ENCODE measurements at places on chromosomes 1 and 21. TPM values are rescaled to one million over a fixed set of nuclear protein-coding genes. Genes with fewer than 3 reads are reported as not detected.

- no peak for DNase-seq
Observed at GRCh38 chr1:7042322-7043190, 257.3 kb downstream of the CAMTA1 start.

DNA sequence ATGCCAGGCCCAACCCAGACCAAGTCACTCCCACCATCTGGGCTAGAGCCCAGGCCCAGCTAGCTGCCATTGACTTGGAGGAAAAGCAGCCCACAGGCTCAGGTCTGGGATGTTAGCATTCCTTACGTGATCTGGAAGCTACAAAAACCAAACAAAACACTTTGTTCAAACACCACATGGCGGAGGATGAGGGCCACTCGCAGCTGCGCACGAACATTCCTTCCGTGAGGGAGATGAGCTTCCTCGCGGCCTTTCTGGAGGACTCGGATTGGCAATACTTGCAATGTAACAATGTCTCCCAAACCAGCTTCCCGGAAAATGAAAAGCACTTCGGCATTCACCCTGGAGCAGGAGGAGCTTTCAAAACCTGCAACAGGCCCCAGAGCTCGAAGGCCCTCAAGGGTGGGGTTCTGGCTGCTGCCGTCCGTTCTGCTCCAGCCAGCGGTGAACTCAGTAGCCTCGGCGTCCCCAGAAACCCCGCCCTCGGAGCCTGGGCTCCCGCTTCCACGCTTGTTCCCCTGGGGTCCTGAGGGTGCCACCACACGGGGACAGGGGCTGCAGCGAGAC lies 40.5 kb downstream of the COL6A1 start:
- DNase-seq = peak; percentile 78

- no peak for DNase-seq
Observed at GRCh38 chr1:2594641-2595131, 8.1 kb downstream of the PRXL2B start.

DNA sequence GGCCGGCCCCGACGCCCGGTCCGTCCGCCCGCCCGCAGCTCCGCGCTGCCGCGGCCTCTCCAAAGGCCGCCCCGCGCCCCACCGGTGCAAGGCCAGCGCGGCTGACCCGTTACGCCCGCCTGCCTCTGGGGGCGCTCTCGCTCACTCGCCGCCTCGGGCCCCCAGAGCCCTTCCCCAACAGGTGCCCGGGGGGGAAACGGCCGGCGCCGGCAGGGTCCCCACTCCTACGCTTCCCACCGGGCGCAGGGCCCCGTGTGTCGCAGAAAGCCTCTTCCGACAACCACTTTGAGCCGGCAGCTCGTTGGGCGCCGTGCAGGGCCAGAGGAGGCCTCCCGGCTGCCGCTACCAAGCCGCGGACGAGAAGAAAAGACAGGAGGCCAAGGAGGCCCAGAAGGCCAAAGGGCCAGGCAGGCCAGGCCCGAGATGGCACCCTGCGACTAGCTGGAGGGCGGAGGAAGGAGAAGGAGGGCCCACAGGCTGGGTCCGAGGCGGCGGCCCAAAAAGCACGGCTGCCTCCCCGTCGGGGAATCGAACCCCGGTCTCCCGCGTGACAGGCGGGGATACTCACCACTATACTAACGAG lies 64.9 kb upstream of the FCGR2A start:
- peak; percentile 48 for DNase-seq

DNA sequence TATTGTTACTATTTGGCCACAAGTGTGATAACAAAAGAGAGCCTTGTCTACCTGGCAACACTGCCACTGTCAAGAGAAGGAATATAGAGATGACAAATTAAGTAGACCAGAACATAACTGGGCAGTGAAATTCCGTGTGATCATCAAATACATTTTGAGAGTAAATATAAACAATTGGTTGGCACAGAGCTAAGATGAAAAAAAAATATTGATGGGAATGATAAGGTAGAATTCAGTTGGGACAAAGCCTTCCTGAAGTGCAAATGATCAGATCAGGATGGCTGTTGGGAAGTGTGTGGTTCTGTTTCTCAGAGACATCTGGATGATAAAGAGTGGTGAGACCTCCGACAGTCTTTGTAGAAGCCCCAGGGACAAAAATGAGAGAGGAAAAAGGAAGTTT lies 205.5 kb upstream of the CAMK1G start:
- no peak for DNase-seq

DNA sequence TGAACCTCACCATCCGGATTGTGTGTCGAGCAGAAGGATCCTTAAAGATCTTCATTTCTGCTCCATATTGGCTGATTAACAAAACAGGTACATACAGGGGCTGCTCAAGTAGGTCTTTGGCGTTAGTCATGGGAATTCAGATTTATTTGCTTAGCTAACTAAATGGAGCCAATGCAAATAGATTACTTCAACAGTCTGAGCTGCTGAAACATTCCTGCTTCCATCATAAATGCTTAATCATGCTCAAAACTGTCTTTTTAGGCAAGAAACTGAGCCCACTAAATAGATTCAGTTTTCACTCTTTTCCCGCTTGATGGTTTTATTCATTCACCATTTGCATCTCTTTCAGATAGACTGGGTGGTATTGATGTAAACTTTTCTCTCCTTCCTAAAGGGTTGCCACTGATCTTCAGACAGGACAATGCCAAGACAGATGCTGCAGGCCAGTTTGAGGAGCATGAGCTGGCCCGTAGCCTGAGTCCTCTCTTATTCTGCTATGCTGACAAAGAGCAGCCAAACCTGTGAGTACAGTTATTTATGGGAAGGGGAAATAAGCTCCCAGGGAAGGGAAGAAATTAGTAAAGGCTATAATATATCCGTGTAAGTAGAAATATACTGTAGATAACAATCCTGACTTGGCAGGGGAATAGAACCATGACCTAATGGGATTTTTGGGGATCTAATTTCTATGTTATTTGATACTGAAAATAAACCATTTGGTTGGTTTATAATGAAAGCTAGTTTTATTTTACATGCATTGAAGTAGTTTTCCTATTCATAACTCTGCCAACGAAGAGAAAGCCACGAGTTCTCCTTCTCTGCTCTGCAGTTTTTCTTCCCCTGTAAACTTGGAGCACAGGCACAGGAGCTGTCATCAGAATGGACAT lies 126.4 kb downstream of the VPS13D start:
- no peak for DNase-seq

- no peak for DNase-seq
Observed at GRCh38 chr1:109484519-109484975, 842 bp downstream of the ATXN7L2 start.

GRCh38 chr1:100483230-100483629 lies 54.7 kb upstream of the GPR88 start:
- DNase-seq = no peak

DLGAP3 gene
- not detected for total RNA-seq

C4BPA gene
- not detected for total RNA-seq

CFAP57 gene
- total RNA-seq = not detected

DPYD gene
- total RNA-seq = 24.1 TPM

OR2T2 gene
- total RNA-seq = not detected

WNT2B gene
- 1.8 TPM for total RNA-seq

CLCA1 gene
- total RNA-seq = not detected

All from heart left ventricle (tissue), 16 donors.